Cerebellum (tissue), 4 donors: ENCODE measurements at places on chromosomes 13 and 19. TPM values are rescaled to one million over a fixed set of nuclear protein-coding genes. Genes with fewer than 3 reads are reported as not detected.

DNA sequence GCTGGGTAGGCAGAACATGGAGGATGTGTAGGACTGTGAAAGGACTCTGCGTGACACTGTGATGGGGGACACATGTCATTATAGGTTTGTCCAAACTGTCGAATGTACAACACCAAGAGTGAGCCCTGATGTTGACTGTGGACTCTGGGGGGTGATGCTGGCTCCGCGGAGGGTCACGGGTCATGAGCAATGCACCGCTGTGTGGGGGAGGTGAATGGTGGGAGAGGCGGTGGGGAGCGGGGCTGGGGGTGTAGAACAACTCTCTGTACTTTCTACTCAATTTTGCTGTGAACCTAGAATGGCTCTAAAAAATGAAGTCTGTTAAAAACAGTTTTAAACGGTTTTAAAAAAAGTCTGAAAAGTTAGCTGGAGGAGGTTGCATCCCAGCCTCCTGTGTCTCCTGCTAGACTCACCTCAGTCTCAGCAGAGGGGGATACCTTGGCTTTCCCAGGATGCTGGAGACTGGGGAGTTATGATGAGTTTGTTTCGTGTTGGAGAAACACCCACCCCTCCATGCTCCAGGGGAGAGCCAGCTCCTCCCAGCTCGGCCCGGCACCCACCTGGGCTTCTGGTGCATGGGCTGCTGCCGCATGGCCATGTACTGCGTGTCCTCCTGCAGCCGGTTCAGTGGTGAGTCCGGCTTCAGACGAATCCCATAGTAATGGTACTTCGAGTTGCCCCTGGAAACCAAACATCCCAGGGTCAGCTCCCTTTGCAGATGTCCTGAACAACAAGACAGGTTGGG lies 34.7 kb upstream of the RANBP3 start:
- no peak for DNase-seq

DNA sequence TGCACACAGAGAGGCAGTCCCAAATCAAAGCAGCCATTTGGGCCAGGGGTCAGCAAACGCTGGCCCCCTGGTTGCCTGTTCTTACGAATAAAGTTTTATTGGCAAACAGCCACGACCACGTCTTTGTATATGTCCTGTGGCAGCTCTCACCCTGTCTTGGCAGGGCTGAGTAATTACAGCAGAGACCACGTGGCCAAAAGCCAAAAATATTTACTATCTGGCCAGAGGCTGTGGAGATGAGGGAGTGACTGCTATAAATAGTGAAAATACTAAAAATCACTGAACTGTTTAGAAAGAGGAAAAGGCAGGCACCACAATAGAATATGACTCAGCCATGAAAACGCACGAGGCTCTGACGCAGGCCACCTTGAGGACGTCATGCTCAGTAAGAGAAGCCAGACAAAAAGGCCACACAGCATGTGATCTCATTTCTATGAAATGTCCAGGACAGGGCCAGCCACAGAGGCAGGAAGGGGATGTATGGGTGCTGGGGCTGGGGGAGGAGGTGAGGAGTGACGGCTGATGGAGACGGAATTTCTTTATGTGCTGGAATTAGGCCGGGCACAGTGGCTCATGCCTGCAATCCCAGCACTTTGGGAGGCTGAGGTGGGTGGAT lies 29.4 kb downstream of the SMIM24 start:
- no peak for DNase-seq

TMEM38A gene
- total RNA-seq = 11.3 TPM

DNA sequence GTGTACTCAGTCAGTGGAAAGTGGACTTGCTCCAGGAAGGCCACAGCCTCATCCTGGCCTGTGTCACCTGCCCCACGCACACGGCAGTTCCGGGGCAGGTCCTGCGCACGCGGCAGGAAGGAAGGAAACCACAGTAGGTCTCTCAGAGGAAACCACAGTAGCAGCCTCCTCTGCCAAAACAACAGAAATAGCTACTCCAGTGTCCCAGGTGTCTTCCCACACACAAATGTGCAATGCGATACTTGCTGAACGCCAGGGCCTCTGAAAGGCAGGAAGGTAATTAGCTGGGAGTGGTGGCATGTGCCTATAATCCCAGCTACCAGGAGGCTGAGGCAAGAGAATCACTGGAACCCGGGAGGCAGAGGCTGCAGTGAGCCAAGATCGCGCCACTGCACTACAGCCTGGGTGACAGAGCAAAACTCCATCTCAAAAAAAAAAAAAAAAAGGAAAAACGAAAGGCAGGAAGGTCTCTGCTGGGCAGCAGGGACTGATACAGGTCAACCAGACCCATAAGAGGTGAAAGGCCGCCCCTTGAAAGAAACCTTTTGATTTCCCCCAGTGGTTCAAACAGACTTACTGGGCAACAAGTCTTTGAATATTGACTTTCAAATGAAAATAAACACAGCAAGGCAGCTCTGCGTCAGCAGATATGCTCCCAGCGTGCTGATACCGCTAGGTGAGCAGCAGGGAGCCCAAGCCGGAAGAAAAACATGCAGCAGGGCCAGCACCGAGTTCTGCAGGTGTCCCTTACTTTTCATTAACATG lies 49.5 kb downstream of the CRYL1 start:
- DNase-seq = no peak
